ENCODE measurements at places on chromosomes 3 and 15.

GRCh38 chr3:78734048-78734637, 1033.7 kb downstream of the ROBO1 start:
- no peak for DNase-seq

- no peak for DNase-seq
These were observed 224.2 kb upstream of the CHRNA7 start for GRCh38 chr15:31806106-31806505.

- no peak for DNase-seq
These were observed 3.0 kb downstream of the BUB1B start for GRCh38 chr15:40163657-40164416.

DNA sequence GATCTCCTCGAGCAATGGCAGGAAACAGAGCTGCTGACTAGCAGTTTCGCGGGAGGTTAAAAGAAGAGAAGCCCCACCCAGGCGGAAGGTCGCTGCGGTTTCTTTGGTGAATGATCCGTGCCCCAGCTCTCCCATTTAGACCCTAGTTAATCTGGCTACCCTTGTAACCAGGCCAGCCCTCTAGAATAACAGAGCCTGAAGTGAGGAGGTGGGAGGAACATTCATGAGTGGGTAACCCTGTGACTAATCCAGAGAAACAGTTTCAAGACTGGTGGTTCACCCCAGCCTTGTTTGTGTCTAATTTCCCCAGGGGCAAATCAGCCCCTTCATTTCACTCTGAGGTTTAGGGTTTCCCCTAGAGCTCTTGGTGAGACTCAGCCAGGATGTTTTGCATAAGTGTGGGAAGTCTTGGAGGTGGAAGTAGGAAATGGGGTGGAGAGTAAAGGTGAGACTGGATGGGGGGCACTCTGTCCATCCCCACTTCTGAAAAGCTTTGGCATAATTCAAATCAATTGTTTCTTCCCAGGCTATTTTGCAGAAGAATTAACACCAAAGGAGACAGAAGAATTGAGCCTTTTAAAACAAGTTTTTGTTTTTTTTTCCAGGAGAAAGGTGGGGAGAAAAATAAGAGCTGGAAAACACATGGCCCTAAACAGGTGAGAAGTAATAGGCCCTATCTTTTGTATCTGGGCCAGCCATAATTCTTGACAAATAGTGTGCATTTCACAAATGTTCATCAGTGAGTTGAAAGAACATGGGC, 303.1 kb downstream of the RPLP1 start:
- no peak for DNase-seq
